ENCODE measurements at places on chromosomes 4 and X.

DNA sequence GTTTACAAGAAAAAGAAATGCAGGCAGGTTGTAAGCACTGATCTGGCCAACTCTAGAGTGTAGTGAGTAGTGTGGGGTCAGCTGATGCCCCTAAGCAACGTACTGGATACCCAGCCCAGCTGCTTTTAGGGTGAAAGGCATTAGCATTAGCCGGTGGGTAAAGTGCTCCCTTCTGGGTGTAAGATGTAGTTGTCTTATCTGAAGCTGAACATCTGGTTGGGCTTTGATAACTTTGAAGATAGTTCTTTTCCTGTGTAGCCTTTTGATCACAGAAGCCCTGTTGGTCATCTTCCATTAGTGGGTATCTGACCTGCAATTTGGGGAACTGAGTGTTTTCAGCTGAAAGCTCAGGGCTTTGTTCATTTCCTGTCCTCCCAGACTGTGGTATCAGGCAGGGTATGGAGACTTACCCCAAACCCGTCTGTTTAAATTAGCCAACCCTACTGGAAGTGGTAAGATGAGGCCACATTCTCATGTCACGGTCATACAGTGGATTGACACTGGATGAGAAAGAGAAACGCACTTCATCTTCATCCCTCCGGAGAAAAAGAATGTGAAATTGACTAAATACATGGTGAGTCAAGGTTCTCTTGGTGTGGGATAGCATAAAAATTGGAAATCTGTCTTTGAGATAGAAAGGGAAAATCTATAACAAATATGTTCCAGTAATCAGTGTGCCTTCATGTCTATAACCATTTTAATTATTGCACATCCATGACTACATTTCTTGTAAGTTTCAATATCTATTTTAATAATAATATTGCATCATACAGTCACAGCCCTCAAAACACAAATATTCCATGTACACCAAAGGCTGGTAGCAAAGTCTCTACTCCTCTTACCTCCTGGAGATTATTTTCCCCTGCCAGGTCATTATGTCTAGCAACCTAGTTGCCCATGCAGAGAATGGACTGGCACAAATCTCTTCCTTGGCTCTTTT is 8.7 kb downstream of the RHOH start:
- no peak for DNase-seq

DNA sequence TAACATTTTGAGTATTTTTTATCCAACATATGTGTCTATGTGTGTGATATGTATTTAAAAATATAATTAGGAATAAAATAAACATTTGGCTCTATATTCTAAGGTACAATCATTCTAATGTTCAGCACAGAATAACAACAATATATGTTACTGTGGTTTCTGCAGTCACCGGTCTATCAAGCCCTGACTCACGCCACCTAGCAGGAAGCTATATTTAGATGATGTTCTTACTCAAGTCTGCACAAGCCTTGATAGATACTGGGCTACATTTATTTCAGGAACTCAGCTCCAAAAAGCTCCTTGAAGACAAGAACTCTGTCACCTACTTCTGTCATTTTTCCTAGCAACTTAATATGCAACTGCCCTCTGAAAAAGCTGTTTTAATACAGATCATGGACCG is 152.0 kb upstream of the FTHL17 start:
- no peak for DNase-seq

- DNase-seq: no peak
Observed at GRCh38 chr4:56342746-56343145, 44.5 kb downstream of the AASDH start.

- peak; percentile 13 for DNase-seq
Observed at GRCh38 chr4:187235456-187236170, 512.0 kb upstream of the FAT1 start.

- DNase-seq: no peak
Observed at GRCh38 chrX:53160297-53160983, 64.6 kb downstream of the KDM5C start.

GRCh38 chrX:17078031-17078720 is 131.7 kb downstream of the REPS2 start:
- DNase-seq: no peak

DNA sequence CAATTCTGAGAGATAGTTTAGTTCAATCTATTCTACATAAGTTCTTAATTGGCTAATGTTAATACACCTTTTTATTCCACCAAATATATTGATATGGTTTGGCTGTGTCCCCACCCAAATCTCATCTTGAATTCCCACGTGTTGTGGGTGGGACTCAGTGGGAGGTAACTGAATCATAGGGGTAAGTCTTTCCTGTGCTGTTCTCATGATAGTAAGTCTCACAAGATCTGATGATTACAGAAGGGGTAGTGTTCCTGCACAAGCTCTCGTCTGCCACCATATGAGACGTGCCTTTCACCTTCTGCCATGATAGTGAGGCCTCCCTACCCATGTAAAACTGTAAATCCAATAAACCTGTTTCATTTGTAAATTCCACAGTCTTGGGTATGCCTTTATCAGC is 11.3 kb downstream of the PPA2 start:
- DNase-seq: no peak

- no peak for DNase-seq
Observed at GRCh38 chr4:22504922-22505321, 10.9 kb downstream of the ADGRA3 start.

DNA sequence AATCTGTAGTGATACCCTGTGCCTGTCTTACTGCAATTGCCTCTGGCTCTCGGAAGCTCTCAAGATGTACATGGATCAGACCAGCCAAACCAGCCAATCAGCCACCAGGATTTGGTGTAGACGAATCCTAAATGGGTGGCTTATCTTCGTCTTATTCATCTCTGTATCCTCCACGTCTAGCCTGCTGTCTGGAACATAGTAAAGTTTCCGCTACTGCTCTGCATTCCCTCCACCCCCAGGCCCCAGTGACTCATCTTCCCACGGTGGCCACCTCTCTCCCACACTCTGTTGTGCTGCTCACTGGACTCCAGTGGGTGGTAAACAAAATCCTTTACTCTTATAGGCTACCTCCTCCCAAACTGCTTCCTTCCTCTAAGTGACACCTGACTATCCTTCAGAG is 37.8 kb downstream of the SEPTIN6 start:
- no peak for DNase-seq

DNA sequence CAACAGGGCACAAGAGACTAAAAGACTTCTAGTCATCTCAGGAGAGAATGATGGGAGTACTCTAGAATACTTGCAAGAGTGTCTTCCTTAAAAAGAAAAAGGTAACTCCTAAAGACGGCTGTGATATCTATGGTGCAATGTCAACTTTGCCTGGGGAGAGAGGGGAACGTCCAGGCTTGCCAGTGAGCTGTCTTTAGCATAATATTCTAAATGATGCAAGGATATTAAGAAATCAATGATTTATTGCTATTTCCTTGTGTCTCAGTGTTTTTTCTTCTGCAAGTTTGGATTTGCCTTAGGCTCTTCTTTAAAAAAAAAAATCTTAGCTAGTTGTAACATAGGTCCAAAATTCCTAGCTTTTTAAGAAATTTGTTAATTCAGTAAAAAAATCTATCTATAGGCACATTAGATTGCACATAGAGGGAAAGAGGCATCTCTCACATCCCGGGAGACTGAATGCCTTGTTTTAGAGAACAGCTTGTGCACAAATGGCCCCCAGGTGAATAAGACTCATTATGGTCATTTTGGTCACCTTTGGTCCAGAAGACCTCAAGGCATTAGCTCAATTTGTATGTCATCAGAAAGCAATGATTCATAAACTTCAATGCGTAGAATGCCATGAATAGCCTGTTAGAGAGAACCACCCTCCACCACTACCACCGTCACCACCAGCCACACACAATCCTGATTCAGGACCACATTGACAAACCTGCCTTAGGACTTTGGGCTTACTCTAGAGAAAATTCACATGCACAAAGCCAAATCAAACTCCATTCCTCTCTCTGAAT is 104.1 kb downstream of the PALLD start:
- no peak for DNase-seq

GRCh38 chr4:102871772-102872171 is 3.0 kb downstream of the CISD2 start:
- DNase-seq: no peak

DNA sequence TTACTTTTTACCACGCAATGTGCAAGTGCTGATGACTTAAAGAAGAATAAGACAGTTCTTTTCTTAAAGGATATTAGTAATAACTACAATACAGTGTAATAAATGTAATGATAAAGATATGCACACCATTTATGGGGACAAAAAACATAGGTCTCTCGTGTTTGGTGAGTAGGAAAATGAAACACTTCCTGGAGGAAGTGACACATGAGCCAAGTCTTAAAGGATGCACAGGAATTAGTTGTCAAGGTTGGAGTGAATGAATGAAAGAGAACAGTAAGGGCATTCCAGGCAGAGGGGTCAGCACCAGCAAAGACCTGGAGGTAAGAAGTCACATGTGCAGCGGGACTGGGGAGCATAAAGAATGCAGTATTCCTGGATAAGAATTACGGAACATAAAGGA is 112.7 kb downstream of the SH3RF1 start:
- DNase-seq: no peak

GRCh38 chr4:48195374-48195773 is 61.3 kb upstream of the TXK start:
- DNase-seq: no peak

DNA sequence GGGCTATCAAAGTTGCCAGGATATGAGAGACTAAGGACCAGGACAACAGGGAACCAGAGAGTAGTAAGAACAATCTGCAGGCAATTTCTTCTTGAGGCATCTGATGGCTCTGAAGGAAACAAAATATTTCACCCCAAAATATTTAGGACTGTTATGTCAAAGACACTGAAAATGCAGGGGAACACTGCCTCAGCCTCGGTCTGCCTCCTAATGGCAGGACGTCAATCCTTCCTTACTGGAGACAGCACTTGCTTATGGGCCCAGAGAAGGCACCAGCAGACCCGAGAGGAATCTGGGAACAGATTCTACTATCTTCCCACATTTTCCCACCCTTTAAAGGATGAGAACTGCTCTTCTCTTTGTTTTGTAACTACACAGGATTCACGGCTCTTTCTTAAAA is 23.3 kb downstream of the RNF150 start:
- no peak for DNase-seq

DNA sequence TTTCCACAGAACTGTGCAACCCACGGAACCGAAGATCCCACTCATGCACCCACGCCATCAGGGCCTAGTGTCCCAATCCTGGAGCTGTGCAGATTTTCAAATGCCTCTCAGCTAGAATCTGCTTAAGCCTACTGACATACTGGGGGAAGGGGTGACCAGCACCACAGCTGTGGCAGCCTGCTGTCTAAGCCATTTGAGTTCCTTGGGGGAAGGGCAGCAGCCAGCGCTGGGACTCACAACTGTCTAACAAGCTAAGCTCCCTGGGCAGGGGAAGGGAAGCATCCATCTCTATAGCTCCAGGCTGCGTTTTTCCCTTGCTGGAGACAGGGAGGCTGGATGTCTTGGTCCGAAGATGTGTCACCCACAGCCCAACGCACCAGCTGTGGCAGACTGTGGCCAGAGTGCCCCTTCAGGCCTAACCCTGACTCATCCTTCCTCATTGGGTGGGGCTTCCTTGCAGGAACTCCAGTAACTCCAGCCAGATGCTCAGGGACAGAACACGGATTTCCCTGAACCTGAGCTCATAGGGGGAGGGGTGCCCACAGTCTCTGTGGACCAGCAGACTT is 194.8 kb downstream of the CHRDL1 start:
- DNase-seq: no peak

DNA sequence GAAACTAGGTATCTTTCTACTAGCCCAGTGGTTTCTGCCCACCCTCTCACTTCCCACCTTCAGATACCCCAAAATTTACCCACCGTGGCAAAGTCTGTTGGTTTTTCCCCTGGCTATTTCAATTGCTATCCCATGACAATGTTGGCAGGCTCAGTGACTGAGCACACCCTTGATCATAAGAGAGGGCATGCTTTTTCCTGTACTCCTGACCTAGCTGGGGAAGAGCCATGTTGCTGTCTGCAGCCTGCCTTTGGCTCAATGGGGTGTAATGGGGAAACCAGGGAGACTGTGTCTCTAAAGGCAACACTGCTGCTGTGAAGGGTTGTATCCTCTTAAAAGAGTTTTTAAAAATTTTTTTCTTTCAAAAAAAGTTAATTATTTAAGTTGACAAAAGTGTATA is 90.4 kb upstream of the CITED1 start:
- no peak for DNase-seq

- no peak for DNase-seq
Observed at GRCh38 chr4:95507561-95507960, 41.2 kb downstream of the UNC5C start.

- DNase-seq: no peak
Observed at GRCh38 chr4:33746979-33747378, 2497.3 kb downstream of the ARAP2 start.

DNA sequence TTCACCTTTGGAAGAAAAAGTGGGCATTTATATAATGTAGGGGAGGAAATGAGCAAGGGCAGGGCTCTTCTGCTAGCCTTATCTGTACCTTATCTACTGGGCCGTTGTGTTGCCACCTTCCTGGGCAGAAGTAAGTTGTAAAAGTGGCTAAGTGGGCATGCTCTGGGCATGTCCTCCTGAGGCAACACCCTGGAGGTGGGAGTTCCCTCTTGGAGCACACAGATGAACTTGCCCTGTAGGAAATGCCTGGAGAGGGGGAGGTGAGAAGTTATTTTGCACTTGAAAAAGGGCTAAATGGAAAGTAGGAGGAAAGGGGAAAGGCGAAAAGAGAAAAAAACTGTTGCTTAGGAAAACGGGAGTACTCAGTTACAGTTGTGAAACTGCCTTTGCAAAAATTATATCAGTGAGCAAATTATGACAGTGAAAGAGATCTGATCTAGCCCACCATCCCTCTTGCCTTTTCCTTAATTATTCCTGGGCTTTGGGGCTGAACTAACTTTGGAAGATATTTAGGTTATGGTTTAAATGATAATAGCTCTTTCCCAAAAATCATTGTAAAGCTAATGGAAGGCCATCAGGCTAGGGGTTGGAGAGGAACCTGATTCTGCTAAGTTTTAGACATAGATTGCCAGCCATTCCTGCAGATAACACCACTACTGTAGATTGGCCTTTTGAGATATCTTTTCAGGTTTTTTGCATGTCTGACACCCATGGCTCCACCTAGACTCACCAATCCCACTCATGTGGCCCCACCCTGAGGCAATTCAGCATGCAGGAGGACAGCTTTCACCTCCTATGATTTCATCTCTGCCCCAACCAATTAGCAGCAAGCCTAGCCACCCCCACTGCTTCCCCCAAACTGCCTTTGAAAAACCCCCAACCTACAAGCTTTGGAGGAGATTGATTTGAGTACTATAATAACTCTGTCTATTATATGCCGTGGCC is 20.5 kb upstream of the ZNF81 start:
- DNase-seq: no peak

DNA sequence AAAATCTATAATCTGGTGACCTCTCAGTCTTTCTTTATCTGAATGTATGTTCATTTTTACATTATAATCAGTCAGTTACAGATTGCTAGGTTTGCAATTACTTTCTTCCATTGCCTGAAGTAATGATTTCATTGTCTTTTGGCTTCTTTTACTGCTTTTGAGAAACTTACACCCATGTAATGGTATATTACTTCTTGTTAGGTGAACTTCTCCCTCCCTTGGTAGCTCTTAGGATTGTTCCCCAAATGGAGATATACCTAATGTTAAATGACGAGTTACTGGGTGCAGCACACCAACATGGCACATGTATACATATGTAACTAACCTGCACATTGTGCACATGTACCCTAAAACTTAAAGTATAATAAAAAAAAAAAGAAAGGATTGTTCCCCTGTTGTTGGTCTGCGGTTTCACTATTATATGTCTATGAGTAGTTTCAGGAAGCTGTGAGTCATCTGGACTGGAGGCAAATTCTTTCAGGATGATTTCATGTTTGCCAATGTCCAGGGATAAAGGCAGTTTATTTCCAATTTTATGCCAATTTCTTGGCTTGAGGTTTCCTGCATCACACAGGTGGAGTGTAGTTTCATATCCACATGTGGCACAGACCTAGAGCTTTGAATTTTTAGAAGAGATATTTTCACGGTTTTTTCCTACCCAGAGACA is 21.8 kb downstream of the SPANXC start:
- no peak for DNase-seq

All from NCI-H510A (cell line).